CD4-positive, alpha-beta T cell treated with Interleukin-15 for 1 hour (primary cell): ENCODE measurements at places on chromosomes 12 and 14.

DNA sequence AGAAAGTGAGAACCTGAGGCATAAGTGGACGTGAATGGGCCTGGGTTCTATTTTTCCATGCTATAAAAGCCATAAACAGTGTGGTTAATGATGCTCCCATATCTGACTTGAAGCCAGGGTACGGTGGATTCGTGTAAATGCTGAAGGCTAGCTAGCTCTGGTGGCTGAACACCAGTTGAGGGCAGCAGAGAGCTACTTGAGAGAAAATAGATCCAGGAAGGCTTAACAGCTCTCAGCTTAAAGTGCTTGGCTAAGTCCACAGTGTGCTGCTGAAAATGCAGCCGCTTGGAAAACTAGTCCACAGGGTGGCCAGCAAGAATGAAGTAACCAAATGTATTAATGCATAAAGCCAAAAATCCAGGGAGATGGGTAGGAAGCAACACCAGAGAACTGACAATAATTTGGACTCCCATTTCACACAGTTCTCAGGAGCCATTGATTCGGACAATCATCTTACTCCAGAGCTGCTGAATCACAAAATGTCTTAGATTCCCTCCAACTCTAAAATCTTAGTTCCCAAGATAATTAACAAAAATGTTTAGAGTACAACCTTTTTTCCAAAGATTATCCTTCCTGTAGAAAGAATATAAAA lies 15.0 kb upstream of the FOXG1 start:
- DNase-seq = no peak

- no peak for DNase-seq
These were observed 10.1 kb downstream of the PDE6H start for GRCh38 chr12:14982991-14983390.

GRCh38 chr12:97758586-97758985 lies 296.0 kb downstream of the RMST start:
- DNase-seq = no peak

- DNase-seq = no peak
These were observed 36.9 kb upstream of the APPL2 start for GRCh38 chr12:105272814-105273416.

- DNase-seq = no peak
These were observed 161.3 kb upstream of the IFNG-AS1 start for GRCh38 chr12:67827820-67828383.

- DNase-seq = no peak
These were observed 126.1 kb downstream of the KCNK10 start for GRCh38 chr14:88196925-88197324.

GRCh38 chr12:96061864-96062453 lies 26.6 kb upstream of the LTA4H start:
- DNase-seq = peak; percentile 82

DNA sequence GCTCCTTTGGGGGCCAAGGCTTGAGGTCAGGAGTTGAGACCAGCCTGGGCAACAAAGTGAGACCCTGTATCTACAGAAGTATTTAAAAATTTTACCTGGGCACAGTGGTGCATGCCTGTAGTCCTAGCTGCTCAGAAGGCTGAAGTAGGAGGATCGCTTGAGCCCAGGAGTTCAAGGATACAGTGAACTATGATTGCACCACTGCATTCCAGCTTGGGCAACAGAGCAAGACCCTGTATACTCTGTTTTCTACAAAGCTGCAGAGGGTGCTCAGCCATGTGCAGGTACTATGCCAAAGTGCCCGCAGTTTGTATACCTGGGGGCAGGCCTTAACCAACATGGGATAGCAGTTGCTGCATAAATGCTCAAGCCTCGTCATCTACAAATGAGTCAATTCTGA lies 26.8 kb upstream of the CDKL1 start:
- DNase-seq = no peak

- peak; percentile 7 for DNase-seq
These were observed 9.8 kb downstream of the BEGAIN start for GRCh38 chr14:100577321-100577985.

DNA sequence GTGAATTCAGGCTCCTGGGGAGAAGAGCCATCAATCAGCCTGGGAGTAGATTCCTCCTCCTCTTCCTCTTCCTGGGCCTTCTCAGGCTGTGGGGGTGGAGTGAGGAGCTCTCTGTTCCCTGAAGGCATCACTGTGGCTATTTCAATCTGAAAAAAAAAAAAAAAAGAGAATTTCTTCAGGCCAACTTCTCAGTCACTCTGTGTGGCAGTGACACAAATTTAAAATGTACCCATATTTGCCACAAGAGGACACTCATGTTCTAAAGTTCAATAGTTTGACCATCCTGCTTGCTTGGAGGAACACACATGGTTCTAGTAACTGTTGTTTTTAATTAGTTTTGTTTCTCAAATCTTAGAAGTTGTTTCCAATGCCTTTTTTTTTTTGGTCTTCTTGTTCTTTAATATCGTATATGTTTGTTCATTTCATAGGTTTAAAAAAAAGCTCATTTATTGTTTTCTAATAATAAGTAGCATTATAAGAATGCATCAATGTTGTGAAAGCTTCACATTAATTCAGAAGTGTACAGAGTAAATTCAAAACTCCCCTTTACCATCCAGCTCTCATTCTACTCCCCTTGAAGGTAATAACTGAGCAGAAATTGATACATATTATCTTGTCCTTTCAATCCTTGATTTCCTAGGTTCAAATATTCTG lies 23.3 kb upstream of the CCER1 start:
- DNase-seq = no peak

GRCh38 chr14:88975043-88975830 lies 150.8 kb downstream of the TTC8 start:
- no peak for DNase-seq

DNA sequence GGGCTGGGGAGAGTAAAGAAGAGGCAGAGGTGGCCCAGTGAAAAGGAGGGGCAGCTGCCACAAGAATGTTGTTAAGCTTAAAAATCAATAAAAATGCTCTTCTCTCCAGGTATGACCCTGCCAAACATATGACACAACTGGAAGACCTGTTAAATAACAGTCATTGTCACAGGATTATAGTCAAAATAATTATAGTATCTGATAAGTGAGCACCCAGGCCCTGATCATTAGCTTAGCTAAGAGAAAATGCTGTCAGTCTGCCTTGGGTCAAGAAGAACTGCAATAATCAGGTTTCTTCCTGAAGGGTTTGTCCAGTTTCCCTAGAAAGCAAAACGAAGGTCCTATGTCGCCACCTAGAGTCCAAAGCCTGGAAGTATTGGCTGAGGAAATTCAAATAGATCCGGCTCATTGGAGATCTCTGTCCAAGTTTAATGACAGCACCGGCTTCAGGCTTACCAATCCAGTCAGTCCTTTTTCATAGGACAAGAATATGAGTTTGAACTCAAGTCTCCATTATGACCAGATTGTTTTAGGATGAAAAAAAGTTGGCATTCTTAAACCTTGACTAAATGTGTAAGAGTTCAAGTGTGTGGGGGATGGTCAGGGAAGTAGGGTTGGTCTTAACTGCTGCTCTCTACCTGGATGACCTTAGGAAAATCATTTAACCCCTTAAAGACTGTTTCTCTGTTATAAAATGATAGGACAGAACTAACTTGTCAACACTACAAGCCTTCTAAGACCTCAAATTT lies 22.5 kb upstream of the NKX2-8 start:
- no peak for DNase-seq

GRCh38 chr14:20631880-20632389 lies 9.6 kb downstream of the OR6S1 start:
- no peak for DNase-seq

- no peak for DNase-seq
These were observed 55.7 kb downstream of the ITPK1 start for GRCh38 chr14:93059917-93060545.

DNA sequence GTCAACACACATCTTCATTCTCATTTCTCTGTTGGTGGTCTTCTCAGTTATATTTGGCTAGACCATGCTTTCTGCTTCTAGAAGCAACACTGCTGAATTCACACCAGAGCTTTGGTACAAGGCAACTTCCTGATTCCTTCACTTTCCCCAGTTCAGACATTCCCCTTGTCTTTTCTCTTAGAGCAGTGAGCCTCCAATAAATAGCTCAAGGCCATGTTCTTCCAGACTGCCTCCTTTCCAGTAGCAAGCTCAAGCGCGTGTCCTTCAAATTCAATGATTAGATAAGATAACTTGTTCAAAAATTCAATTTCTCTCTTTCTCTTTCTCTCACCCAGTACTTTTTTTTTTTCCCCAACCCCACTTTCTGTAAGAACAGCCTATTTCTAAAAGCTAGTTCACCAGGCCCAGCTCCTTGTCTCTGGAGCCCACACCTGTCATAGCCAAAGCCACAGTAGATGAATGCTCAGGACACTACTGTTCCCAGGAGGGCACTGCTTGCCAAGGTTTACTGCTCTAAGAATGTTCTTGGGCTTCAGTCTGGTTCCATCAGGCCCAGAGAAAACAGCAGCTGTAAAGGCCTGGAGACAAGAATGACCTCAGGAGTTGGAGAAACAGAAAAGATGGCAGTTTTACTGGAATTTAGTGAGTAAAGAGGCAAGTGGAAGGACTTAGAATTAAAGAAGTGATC lies 17.7 kb downstream of the TBK1 start:
- DNase-seq = no peak

DNA sequence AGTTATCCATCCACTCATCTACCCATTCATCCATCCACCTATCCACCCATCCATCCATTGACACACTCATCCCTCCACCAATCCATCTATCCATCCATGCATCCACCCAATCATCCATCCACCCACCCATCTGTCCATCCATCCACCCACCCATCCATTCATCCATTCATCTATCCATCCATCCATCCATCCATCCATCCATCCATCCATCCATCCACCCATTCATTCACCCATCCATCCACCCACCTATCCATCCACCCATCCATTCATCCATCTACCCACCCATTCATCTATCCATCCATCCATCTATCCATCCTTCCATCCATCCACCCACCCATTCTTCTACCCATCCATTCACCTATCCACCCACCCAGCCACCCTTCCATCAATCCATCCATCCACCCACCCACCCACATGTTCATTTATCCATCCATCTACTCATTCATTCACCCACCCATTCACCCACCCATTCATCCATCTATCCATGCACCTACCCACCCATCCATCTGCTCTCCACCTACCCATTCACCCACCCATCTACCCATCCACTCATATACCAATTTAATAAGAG lies 193.8 kb upstream of the ARID2 start:
- DNase-seq = no peak

DNA sequence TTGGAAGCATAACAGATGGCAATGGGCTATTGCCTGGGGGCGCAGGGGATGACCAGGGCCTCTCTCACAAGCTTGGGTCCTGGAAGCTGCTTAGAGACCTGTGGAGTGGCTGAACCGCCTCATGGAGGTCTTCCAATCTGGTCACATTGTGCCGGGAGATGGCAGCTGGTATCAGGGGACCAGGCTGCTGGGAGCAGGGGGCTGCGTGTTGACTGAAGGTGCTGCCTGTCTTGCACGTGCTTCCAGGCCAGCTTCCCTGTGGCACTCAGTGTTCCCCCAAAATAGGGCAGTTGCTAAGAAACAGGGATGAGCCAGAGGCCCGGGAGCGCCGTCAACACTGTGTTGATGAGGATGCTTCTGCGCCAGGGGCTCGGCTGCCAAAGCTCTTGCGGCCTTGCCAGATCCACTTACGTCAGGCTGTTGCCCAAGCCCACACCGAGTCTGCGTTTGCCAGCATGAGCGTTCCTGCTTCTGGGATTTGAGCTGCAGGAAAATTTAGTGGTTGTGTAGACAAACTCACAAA lies 39.8 kb downstream of the ELK3 start:
- no peak for DNase-seq

- no peak for DNase-seq
These were observed 61.8 kb downstream of the GLT1D1 start for GRCh38 chr12:128914908-128915563.

DNA sequence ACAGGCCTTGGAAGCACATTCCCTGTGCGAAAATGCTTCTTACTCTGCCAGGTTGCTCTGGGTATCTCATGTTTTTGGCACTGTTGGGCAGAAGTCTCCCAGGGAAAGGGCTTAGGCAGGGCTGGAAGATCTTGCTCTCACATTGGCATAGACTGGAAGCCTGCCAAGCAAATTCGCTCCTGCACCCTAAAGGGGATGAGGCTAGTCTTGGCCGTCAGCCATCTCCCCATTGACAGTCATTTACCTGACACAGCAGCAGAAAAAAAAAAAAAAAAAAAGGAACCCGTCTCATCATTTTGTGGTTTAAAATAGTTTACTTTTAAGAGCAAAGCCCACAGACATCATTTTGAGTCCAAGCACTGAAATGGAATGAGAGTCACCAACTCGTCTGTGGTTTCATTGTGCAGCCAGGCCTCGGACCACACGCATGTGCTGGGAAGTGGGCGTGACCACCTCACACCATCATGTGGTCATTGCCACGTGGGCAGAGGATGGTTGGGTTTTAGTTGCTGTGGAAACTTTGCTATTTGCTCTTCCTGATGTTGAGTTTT lies 84.8 kb downstream of the NRXN3 start:
- DNase-seq = no peak

- no peak for DNase-seq
These were observed 16.8 kb upstream of the LEMD3 start for GRCh38 chr12:65152596-65152995.

GRCh38 chr12:57214398-57214781 lies 2.2 kb upstream of the NXPH4 start:
- DNase-seq = peak; percentile 71

DNA sequence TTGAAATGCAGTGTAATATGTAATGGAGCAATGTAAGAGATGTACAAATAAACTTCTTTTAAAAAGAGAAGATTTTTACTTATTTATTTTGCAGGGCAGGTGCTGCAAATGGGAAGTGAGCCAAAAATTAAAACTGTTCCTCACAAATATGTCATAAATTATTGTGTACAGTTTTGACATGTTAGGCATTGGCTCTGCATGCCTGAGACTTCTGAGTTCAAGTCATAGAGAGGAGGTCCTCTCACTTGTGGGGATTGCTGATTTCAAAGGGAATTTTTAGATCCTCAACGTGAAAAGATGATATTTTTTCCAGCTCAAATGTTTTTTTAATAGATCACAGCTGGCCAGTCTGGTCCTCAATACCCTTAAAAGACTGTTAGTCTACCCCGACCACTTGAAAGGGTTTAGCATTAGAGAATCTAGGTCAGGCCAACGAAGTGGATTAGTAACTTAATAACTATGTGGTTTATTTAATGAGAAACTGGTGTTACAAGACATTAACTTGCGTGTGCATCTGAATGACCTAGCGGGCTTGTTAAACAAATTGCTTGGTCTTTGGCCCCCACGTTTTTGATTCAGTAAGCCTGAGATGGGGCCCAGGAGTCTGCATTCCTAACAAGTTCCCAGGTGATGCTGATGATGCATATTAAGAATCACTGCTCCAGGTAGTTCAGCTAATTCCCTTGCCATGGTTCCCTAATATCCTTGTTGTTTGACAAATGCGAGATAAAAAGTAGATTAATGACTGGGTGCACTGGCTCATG lies 30.9 kb upstream of the WDR89 start:
- no peak for DNase-seq
